ENCODE measurements at places on chromosomes 1 and 21. TPM values are rescaled to one million over a fixed set of nuclear protein-coding genes. Genes with fewer than 3 reads are reported as not detected.

Gene SYDE2
- total RNA-seq: 15.4 TPM

Gene SLC30A10
- total RNA-seq: not detected

Gene FNDC10
- 2.7 TPM for total RNA-seq

Gene UBE2J2
- 33.5 TPM for total RNA-seq

Gene LCE1B
- not detected for total RNA-seq

Gene CYP2J2
- total RNA-seq: 100 TPM

Gene RPE65
- total RNA-seq: 0.15 TPM

Gene CFHR2
- total RNA-seq: not detected

Gene CHIA
- total RNA-seq: not detected

Gene HPCAL4
- 1.3 TPM for total RNA-seq

Gene NPR1
- 42.9 TPM for total RNA-seq

- no peak for DNase-seq
Measured at GRCh38 chr1:68206848-68207689, 25.3 kb downstream of the WLS start.

- no peak for DNase-seq
Measured at GRCh38 chr1:74641161-74641560, 32.4 kb downstream of the ERICH3 start.

GRCh38 chr1:185894791-185895190 lies 160.6 kb downstream of the HMCN1 start:
- no peak for DNase-seq

DNA sequence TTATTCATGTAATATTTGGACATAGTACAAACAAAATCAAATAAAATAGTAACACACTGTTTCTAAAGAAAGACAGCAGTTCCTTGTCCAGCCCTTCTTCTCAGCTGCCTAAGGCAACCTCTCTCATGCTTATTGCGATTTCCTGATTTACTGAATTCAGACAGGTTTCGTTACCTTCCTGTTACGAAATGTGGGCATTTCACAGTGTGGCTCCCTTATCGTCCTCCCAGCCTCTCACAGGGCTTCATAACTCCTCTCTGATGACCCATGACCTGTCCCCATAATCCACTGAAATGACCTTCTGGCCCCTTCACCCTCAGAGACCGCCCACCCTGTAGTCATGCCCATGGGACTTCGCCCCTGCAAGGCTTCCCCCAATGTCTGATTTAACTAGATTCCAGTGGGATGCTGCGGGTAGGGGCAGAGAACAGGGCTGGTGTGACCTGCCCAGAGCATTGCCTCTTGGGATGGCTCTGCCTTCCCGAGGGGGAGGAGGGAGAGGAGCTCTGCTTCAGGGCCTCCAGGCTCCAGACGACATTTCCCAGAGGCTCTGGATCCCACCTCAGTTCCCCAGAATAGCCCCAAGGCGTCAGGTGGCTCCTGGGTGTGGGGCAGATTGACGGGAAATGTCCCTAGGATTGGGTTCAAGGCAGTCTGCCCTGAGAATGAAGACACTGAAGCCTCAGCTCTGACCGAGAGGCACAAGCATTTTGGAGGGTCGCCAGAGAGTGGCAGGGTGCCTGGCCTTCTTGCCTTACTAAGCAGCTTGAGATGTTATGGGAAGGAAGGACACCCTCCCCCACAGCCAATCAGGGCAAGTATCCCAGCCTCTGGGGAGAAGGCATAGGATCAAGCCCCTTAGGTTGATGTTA lies 20.6 kb downstream of the PADI2 start:
- no peak for DNase-seq

DNA sequence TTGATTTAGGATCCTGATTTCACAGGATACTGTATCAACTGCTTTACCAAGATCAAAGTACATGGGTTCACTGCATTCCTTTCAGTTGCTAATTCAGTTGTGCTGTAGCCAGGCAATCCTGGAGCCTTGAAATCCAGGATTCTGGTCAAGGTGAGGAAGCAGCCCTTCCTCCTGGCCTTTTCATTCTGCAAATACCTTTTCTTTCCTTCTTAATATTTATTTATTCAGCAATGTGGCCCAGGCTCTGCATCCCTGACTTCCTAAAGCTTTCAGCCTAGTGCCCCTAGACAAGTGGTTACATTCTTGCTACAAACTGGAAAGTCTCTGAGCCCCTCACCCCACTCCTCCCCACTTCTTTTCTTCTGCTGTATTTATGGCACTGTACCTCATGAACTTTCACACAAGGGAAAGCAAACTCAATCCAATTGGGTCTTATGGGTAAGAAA lies 16.2 kb downstream of the LRRC8D start:
- DNase-seq: no peak

- no peak for DNase-seq
Measured at GRCh38 chr1:240506176-240506575, 105.8 kb downstream of the GREM2 start.

- DNase-seq: peak; percentile 64
Measured at GRCh38 chr1:40612345-40612831, 53.1 kb downstream of the RIMS3 start.

DNA sequence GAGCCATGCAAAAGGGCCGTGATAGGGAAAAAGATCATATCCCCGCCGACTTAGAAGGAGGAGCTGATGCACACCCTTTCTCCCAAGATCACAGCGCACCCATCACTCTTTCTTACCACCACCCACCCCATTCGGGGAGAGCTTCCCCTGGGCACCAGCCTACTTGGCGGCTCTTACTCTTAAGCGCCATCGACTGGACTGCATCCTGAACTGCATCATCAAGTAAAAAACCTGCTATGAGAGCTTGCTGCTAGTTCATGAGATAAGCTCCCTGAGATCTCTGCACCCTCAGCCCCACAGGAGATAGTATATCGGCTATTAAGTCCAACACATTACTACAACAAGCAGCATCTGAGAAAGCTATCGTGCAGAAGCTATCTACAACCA lies 125.1 kb downstream of the BARHL2 start:
- no peak for DNase-seq

DNA sequence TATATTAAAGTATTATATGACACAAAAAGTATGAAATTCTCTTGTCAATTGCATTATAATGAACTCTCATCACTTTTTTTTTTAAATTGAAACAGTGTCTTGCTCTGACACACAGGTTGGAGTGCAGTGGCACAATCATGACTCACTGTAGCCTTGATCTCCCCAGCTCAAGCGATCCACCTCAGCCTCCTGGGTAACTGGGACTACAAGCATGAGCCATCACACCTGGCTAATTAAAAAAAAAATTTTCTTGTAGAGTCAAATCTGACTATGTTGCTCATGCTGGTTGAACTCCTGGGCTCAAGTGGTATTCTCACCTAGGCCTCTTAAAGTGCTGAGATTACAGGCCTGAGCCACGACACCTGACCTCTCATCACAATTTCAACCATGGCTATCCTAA lies 259.3 kb downstream of the S1PR1 start:
- no peak for DNase-seq

DNA sequence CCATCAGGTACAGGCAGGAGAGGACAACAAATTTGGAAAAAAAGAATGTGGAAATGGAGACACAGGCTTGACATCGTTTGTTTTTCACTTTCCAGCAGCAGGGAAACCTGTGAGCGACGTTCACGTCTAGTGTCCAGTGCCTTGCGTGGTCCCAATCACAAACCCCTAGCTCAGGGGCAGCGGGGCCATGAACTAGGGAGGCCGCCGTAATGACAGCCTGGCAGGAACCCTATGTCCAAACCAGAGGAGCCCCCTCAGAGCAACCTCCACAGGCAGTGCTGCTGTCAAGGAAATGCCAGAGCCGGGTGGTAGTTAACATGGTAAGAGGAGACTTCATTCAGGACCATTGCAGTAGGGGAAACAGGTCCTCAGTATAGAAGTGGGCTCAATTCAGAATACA lies 37.8 kb upstream of the PSEN2 start:
- DNase-seq: peak; percentile 28
